ENCODE measurements at places on chromosomes 5 and 9.

DNA sequence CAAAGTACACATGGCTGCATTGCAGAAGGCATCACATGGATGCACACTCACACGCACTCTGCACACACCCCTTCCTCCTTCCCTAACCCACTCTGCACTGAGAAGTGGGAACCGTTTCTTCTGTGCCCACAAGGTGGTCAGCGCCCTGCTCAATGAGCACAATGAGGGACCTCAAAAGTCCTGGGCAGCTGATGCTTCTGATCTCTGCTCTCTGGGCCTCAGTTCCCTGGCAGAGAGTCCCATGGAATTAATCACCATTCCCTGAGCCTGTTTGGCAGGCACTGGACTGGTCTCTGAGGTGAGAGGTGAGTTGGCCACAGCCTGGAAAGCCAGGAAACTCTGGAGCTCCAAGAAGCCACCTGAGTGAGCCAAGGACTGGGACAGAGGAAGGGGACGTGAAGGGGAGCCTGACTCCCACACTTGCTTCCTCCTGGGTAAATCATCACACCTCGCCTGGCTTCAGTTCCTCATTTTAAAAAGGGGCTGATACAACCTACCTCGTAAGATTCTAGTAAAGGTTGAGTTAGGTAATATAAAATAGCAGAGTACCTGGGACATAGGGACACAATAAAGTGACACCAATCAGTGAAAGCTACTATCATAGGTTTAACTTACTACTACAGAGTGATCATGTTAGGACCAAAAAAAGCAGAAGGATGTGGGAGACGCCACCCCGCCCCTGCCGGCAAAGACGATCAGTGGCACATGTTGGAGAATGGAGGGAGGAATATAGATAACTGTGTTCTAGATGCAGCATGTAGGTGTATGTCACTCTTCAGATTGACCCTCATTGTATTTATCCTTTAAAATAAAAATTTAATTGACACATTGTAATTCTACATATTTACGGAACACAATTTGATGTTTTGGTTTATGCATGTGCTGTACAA lies 21.1 kb upstream of the IGFBPL1 start:
- DNase-seq: no peak

DNA sequence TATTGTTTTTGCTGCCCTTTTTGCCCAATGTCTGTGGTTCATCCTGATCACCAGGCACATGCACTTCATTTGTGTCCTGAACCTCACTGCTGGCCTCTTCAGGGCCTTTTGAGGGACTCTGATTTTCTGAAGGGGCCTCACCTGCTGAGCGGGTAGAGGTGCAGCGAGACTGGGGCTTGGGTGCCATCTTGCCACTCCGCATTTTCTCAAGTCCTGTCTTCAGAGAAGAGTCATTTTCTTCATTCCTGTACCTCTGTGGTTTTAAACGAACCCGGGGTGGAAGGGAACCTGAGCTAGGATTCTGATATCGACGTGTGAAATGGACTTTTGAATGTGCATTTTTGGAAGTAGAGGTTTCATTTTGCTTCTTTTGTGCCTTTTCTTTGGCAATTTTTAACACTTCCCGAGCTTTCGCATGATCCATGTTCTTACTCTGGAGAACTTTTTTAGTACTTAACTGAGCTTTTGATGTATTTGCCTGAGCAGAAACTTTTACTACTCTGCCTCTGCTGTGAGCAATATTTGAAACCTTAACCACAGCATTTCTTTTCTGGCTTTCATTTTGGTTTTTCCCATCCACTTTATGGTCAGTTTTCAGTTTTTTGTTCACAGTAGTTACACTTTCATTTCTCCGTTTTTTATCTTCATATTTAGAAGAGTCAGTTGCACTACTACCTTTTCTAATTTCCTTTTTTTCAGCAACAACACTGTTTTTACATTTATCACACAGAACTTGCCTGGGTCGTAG lies 26.1 kb downstream of the PWWP2A start:
- DNase-seq: no peak

DNA sequence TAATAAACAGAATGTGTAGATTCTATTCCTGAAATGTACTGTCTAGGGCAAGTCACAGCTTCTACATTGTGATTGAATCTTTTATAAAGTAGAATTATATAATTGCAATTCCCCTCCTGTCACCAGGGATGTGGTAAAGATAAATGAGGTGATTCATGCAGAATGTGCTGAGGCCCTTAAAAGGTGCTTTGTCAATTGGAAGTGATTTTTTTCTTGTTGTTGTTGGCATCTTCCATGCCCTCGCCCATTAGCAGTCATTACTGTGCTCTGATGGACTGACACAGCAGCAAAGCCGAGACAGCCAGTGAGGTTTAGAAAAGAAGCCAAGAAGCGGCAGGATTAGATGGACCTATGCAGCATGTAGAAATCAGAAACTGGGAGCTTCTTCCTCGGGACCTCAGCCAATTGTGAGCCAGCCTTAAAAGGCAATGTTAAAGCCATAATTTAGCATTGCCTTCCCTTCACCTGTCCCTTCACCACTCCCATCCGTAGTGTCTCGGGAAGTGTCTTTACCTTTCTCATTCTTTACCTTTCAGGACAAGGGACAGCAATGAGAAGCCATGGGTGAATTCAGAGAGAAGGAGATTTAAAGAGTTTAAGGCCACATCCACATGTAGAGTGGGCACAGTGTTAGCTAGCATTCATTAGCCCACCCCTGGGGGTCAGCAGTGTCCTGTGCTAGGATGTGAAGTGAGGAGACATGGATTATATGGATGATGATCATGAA lies 257.8 kb downstream of the PLK2 start:
- no peak for DNase-seq

DNA sequence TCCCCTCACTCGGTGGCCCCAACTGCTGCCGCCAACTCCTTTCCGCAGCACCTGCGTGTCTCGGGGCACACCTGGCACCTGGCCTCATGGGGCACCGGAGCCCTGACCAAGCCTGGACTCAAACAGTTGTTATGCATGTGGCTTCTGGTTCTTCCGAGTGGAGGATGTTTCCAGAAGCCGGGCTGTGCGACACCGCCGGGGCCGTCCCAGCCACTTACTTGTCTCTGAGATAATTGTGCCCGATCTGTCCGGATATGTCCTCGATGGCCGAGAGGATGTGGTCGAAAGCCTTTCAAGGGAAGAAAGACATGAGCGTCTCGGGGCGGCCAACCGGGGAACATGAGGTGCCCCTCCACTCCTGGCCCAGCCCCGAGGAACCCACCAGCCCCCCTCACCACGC lies 38.4 kb downstream of the EXOC3 start:
- DNase-seq: no peak

GRCh38 chr5:170278611-170279458 lies 18.7 kb downstream of the LCP2 start:
- DNase-seq: no peak

DNA sequence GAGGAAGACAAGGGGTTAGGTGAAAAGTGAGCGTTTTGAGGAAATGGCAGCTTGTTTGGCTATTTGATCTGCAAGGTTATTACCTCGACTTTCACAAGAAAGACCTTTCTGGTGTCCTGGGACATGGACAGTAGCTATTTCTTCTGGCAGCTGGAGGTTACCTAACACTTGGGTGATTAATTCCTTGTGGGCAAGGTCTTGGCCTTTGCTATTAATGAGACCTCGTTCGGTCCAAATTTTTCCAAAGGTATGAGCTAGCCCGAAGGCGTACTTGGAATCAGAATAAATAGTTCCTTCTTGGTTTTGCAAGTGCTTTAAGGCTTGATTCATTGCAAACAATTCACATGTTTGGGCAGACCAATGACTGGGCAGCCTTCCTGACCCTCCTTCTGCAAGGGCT lies 4.9 kb downstream of the GTF3C5 start:
- DNase-seq: no peak

DNA sequence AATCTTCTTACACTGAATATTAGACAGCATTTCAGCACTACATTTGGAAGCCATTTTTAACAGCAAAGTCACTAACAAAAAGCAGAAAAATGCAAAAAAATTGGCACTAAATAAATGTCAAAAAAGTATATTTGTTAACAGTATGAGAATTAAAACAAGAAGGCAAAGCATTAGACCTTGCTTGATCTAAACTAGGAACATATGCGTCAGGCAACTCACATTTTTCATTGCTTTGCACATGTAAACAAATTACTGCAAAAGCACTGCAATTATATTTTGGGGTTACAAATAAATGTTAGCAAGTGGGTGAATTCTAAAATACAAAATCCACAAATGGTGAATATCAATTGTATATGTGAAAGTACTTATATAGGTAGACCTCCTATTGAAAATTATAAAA lies 49.0 kb upstream of the RAPGEF6 start:
- DNase-seq: no peak

DNA sequence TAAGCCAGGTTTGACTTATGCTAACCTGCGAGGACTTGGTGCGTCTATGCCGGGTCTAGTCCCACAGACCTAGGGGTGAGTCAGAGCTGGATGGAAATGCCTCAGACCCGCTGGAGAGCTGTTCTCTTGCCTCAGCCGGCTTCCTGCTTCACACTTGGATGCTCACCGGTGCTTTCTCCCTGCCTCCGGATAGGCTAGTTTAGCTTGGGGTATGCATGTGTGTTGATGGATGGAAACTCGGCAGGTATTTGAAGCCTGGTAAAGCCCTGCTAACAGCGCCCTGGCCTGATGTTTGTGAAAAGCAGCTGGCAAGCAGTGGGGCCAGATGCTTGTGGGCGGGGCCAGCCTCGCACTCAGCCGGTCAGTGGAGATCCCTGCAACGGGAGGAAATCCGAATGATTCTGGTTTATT lies 29.3 kb downstream of the PRRC2B start:
- DNase-seq: peak; percentile 67

DNA sequence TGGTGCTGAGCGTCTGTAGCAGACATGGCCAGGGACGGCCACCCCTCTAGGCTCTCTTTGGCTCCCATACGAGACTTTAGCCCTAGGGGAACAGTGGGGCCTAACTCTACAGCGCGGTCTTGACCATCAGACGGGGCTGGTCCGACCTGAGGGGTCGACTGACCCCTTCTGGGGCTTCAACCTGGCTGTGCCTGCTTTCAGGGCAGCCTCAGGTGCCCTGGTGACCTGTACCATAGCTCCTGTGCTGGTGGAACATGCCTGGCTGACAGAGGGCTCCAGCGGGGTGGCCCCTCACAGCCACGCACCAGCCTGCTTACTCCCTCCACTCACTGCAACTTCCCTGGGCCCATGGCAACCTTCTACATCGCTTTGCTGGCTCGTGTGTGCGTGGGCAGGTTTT lies 423.4 kb upstream of the SEMA6A start:
- DNase-seq: no peak

DNA sequence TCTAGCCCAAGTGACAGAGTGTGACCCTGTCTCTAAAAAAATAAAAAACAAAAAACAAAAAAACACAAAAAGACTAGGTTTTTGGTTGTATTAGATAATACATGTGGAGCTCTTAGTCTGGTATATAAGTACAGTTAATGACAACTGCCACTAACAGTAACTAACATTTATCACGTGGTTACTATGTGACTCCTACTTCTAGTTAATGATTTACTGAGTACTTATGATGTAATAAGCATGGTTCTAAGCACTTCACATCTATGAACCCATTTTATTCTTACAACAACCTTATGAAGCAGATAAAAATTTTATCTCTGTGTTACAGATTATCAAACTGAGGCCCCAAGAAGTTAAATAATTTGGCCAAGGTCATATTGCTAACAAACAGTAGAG lies 6.1 kb upstream of the TMEFF1 start:
- DNase-seq: no peak

All from skeletal muscle cell (primary cell).